ENCODE measurements at places on chromosomes 6 and 20. TPM values are rescaled to one million over a fixed set of nuclear protein-coding genes. Genes with fewer than 3 reads are reported as not detected.

The MEI4 gene
- total RNA-seq = not detected

- DNase-seq = no peak
These were observed 2.0 kb downstream of the CTNNBL1 start for GRCh38 chr20:37695684-37696342.

GRCh38 chr6:127924440-127924839, 23.6 kb upstream of the THEMIS start:
- no peak for DNase-seq

The GFOD1 gene
- 3.0 TPM for total RNA-seq

GRCh38 chr20:1263853-1264252, 2.2 kb upstream of the SNPH start:
- no peak for DNase-seq

DNA sequence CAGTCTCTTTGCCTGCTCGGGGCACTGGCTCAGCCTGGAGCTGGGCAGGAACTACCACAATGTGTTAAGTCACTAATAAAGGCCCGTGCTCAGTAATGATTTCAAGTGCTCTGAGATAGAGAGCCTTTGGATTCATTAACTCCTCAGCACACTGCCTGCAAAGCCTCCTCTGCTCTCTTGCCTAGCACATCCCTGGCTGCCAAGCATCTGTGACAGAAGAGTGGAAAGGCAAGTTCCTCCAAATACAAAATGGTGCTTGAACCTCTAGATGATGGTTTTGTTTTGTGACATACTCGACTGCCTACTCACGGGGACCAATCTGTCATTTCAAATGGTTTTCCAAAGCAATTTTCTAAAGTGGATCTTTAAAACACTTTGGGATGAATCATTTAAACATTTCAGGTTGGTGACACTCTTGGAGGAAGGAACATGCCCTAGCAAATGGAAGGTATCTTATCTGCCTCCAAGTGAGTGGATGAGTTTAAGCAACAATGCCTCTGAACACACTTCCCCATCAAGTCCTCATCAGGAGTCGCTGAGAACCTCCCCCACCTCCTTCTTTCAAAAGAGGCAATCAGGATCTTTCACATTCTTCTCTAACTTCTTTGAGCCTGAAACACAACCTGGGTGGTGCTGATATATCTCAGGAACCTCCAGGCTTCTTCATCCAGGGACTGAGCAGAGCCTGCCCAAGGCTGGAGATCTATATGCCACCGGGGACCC, 35.8 kb downstream of the METTL24 start:
- DNase-seq = no peak

DNA sequence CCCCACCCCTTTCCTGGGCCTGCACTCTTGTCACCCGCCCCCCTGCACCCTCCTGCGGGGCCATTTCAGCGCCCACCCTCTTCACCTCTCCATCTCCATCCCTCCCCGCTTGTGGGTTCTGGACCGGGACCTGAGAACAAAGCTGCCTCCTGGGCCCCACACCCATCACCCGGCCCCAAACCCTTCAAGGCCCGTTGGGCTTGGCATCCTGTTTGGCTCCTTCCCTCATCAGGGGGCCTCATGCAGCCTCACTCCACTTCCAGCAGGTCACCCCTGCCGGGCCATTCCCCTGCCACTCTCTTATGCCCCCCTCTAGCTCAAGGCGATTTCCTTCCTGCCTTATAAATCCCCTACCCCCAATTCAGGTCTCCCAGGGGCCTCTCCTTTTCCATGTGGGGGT, 67.4 kb downstream of the SRC start:
- no peak for DNase-seq

DNA sequence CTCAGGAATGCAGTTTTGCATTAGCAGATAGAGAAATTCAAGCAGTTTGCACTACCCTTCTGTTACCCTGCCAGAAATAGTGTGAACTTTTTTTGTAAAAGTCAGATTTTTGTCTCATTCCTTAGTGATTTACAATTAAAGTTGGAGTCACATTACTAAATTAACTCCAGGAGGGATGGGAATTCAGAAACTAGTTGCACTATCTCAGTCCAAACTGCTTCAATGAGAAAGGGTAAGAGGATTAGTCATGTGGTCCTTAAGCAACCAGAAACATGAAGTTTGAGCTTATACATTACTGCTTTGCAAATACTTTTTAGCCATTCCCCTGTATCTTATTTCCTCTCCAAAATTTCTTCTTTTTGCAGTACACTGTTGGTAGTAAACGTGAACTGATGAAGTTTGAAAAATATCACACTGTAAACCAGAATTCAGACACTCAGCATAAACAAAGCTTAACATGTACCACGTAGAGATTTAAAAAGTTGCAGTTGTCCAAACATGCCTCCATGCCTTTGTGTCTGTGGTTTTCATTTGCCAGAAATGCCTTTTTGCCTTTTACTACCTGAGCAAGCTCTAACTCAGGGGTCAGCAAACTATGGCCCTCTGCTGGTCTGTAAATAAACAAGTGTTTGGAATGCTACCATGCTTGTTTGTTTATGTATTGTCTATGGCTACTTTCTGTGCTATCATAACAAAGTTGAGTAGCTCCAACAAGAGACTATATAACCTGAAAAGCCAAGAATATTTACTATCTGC, 49.7 kb downstream of the TP53INP2 start:
- DNase-seq = no peak

- no peak for DNase-seq
These were observed 449.4 kb upstream of the CDH4 start for GRCh38 chr20:60802676-60803075.

- no peak for DNase-seq
These were observed 14.3 kb upstream of the SPO11 start for GRCh38 chr20:57315083-57315975.

The PTPRT gene
- not detected for total RNA-seq

DNA sequence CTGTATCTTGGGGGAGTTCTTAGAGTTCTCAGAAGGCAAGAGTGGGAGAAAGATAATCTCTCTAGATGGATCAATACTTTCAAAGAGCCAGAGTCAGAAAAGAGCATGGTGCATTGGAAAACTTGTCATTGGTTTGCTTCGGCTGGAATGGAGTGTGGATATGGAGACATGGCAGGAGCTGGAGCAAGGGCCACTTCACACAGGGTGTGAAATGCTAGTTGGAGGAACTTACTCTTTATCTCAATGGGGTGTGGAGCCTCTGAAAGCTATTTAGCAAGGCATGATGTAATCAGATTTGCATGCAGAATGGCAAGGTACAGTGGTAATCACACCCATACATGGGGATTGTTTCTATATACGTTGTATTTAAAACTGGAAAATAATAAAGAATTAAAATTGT, 31.5 kb upstream of the PAQR8 start:
- DNase-seq = no peak

GRCh38 chr6:113570161-113570560, 287.0 kb upstream of the MARCKS start:
- no peak for DNase-seq

DNA sequence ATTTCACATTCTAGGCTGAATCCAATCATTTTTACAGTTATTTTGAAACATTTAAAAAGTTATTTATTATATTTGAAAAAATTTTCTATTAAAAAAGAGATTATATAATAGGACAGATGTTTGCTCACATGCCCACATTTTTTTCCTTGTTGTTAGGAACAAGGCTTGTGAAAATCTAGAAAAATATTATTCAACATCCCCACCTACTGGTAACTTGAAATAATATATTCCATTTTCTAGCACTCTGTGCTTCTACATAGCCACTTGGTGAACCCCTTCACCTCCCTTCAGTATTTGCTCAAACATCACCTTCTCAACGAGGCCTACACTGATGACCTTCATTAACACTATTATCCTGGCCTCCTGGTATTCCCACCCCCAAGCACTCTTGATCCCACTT, 18.3 kb upstream of the GPRC6A start:
- DNase-seq = no peak

DNA sequence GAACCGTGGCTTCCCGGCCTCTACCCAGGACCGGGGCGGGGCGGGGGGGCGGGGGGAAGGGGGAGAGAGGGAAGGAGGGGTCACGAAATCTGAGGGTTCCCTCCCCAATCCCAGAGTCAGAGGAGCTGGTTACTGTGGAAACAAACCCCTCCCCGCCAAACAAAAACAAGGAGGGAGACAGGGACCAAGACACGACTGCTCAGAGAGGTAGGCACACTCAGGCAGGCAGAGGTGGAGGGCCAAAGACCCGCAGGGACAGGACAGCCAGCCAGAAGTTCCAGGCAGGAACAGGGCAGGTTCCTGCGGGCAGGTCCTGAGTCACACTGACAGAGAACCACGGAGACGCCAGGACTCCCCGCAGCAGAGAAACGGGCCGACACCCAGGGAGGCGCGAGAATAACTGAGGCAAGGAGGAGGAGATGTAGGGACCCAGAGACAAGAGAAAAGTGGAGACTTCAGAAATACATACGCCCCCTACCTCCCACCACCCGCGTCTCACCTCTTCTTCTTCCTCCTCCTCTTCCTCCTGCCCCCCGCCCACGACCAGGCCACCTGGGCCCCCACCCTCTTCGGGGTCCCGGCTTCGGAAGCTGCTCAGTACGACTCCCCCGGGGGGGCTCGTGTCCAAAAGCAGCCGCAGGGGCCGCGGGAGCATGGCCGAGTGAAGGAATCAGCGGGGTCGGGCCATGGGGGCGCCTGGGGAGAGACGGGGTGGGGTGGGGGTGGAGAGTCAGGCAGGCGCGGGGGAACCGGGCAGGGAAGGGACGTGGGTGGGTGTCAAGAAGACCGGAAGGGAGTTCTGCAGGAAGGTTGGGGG, 578 bp downstream of the RGL2 start:
- peak; percentile 74 for DNase-seq

- DNase-seq = no peak
These were observed 30.4 kb downstream of the PSMB1 start for GRCh38 chr6:170522565-170523183.

The LRRC73 gene
- total RNA-seq = 0.25 TPM

DNA sequence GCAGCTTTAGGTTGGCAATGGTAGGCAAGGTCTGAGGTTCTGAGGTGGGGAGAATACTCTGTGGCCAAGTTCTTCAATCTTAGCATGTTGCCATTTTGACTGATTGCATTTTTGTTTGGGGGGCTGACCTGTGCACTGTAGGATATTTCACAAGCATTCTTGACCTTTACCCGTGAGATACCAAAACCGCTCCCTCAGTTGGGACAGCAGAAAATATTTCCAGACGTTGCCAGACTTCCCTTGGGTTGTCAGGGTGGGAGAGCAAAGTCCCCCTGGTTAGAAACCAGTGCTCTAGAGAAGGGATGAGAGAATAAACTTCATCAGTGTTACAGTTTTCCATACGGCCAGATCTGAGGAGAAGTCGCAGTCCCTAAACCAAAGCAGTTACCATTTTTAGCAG, 279.6 kb downstream of the TFAP2B start:
- DNase-seq = no peak

- DNase-seq = no peak
These were observed 240.5 kb downstream of the GMDS start for GRCh38 chr6:2004888-2005287.

The NTSR1 gene
- total RNA-seq = not detected

The CST9 gene
- not detected for total RNA-seq

GRCh38 chr6:142210606-142211005, 63.5 kb downstream of the VTA1 start:
- no peak for DNase-seq

The TTK gene
- 35.9 TPM for total RNA-seq

The GPSM3 gene
- 289 TPM for total RNA-seq

DNA sequence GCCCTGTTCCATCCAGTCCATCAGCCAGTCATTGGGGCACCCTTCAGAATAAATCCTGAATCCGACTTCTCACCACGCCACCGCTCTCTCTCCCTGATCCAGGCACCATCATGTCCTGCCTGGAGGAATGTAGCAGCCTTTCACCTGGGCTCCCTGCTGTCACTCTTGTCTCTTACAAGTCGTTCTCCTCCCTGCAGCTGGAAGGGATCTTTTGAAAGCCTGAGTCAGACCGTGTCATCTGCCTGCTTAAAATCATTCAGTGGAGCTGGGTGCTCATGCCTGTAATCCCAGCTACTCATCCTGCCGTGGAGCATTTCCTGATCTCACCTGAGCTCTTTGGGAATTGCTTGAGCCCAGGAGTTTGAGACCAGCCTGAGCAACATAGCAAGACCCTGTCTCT, 19.2 kb upstream of the KCNG1 start:
- no peak for DNase-seq

GRCh38 chr6:124040655-124041054, 237.0 kb downstream of the NKAIN2 start:
- no peak for DNase-seq

The NNAT gene
- not detected for total RNA-seq

DNA sequence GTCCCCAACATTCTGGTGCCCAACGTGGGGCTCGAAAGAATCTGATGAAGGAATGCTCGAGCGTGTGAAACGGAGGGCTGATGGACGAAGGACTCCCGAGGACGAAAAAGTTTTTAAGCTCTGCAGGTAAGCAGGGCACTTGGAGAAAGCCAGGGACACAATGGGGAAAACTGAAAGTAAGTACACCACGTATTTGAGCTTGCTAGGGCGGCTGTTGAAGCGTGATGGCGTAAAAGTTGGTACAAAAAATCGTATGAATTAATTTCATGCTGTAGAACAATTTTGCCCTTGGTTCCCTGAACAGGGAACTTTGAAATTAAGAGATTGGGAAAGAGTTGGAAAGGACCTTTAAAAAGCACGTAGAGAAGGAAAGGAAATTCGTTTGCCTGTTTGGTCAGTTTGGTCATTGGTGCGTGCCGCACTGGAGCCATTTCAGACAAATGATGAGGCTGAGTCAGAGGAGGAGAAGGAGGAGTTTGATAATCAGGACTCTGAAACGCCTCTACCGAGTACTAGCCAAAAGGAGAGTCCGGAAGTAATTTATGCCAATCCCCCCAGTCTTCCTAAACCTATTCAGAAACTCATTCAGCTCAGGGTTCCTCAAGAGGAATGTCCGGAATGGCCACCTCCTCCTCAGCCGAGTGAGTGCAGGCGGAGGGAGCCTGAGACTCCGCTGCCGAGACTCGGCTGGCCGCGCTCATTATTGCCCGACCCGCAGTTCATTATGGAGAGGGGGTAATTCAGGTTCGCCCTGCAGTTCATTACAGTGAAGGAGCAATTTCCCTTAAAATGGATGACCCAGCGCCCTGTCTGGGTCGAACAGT, 59.2 kb upstream of the PRSS16 start:
- peak; percentile 40 for DNase-seq

The HRH3 gene
- total RNA-seq = not detected

DNA sequence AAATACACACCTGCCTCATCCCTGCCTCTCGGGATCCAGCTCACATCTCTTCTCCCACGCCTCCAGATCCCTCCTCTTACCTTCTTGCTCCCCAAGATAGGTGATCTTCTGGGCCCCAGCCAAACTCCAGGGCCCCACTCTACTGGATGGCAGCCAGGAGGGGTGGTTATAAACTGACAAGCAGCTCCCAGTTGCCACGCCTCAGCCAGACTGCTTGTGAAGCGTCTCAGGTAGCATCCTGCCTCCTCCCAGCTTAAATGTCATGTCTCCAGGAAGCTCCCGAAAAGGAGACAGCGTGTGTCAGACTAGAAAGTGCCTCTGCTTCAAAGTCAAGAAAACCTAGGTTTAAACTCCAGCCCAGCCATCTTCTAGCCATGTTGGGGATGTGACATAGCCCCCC, 114.1 kb downstream of the LRFN2 start:
- DNase-seq = no peak

- DNase-seq = no peak
These were observed 68.5 kb downstream of the PLEKHG1 start for GRCh38 chr6:150667977-150668716.
